NCI-H2227 treated with DMSO at 0.1 percent for 48 hours (cell line): ENCODE measurements at places on chromosomes 13 and 19.

- no peak for DNase-seq
These were observed 254.8 kb downstream of the LHFPL6 start for GRCh38 chr13:39347926-39348901.

DNA sequence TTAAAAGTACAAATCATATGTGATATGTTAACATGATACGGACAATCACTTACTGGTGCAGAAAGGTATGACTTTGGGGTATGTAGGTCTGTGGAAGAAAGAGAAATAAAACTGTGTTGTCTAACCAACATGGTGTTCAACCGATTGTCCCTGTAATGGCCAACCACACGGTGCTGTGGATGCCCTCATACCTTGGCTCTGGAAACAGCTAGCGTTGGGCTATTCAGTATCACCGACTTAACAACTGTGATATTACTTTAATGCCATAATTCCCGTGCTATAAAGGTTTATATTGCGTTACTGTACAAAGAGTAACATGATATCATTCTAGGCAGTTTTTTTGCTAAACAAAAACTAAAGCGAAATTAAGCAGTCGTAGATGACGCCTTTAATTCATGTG is 448.3 kb downstream of the EFNB2 start:
- no peak for DNase-seq

DNA sequence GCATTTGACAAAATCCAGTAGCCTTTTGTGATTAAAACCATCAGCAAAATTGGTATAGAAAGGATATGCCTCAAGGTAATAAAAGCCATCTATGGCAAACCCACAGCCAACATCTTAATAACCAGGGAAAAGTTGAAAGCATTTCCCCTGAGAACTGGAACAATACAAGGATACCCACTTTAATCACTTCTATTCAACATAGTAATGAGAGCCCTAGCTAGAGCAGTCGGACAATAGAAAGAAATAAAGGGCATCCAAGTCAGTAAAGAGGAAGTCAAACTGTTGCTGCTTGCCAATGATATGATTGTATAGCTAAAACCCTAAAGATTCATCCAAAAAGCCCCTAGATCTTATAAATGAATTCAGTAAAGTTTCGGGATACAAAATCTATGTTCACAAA is 1510.3 kb downstream of the PCDH9 start:
- no peak for DNase-seq

- DNase-seq: no peak
These were observed 14.6 kb upstream of the SIN3B start for GRCh38 chr19:16814526-16815100.

DNA sequence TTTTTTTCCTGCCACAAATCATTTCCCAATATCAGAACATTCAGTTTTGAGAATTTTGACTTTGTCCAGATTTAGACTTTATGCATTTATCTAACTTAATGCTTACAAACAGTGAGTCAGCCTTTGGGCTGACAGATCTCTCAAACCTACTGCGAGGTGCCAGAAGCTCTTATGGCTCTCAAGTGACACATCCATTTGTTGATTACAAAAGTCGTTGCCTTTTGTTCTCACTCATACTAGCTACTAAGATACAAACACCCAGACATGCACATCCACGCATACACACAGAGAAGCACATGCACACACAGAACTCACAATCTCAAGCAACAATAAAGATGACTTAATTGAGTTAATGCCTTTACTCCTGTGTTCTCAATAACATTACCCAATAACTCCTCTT is 1147.5 kb downstream of the DIAPH3 start:
- DNase-seq: no peak

GRCh38 chr19:4557971-4558941 is 1.2 kb downstream of the SEMA6B start:
- no peak for DNase-seq

DNA sequence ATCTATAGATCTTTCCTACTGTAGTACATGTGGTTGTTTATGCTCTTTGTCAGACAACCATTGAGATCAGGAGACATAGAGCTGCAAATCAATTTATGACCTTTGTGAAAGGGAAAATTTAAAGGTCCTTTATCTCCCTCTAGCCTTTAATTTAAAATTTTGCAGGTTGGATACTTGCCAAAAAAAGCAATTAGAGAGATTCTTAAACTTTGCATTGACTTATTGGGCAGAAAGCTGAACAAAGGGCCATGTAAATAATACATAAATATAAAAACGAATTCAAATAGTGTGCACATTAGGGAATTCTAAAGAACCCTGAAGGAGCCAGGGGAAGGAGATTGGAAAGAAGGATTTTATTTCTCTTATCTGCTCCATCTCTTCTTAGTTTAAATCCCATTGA is 22.0 kb upstream of the RB1 start:
- DNase-seq: no peak

DNA sequence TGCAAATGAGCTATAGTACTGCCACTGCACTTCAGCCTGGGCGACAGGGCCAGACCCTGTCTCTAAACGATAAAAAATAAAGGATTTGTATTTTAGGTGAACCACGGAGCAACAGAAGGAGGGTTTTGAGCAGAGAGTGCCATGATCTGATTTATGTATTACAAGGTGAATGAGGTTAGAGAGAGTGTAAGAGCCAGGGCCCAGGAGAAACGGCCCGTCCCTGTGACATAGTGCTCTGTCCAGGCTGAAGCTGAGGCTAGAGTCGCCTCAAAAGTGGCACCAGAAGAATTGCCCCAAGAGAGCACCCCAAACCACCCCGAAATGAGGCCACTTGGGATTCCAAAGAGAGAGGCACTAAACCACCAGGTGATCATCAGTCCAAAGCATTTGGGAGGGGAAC is 16.9 kb downstream of the MAG start:
- no peak for DNase-seq

GRCh38 chr19:2424686-2425621 is 2.4 kb downstream of the TIMM13 start:
- no peak for DNase-seq

- DNase-seq: no peak
These were observed 53.1 kb downstream of the FOXO1 start for GRCh38 chr13:40613192-40613818.

DNA sequence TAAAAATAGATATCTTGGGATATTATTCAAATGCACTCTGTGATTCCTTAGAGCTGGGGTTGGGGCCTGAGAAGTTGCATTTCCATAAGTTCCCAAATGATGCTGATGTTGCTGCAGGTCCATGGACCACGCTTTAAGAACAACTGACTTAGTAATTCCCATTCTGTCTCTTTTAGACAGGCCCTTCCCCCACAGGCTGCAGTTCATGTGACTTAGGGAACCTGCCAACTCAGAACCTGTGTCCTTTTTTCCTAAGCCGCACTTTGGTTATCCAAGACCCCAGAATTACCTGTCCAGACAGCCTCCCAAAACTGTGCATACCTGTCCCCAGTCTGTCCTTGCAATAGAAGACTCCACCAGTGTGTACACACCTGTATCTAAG is 1.7 kb upstream of the ITGBL1 start:
- no peak for DNase-seq

DNA sequence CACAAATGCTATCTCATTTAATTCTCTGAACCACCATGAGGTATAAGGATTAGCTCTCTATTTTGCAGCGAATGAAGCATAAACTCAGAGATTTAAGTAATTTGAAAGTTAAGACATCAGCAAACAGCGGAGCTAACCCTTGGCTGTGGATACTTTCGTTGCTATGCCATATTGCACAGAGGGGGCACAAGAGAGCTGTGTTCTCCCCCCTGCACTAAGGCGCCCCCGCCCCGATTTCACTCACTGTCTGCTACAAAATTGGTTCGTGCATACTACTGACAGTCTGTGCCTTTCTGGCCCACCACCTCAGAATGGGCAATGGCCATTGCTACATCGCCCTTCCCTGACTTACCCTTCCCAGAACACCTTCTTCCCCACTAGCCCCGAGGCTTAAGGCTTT is 105.7 kb upstream of the OBI1 start:
- no peak for DNase-seq

GRCh38 chr19:42552086-42553065 is 24.1 kb upstream of the CEACAM1 start:
- no peak for DNase-seq

- DNase-seq: no peak
These were observed 175.4 kb upstream of the RFC3 start for GRCh38 chr13:33642374-33643065.

GRCh38 chr13:99886706-99887105 is 84.9 kb downstream of the ZIC5 start:
- DNase-seq: no peak

GRCh38 chr19:11261971-11262839 is at the start of gene DOCK6:
Gene DOCK6, minus strand, starts transcription at chr19:11262524. Its CDS starts 84 bp downstream, at chr19:11262440.
- no peak for DNase-seq

DNA sequence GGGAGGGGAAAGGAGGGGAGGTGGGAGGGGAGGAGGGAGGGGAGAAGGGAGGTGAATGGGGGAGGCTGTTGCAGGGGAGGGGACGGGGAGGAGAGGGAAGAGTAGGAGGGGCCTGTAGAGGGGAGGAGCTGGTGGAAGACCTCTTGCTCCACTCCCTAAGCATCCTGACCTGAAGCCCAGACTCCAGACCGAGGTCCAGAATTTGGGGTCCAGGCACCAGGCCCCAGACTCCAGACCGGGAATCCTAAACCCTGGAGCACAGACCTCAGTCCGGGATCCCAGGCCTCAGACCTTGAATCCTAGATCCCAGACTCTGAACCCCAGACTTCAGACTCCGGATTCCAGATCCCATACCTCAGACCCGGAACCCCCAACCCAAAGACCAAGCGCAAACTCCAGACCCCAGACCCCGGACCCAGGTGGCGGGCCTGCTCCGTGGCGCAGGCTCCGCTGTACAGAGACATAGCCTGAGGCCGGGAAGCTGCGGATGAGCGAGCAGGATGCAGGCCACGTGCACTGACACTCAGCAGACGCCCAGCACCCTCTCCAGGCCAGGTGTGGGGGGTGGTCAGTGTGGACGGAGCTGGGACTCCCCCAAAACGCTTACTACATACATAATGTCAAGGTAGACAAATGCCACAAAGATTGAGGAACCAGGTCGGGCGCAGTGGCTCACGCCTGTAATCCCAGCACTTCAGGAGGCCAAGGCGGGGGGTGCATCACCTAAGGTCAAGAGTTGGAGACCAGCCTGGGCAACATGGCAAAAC is 710 bp upstream of the BTBD2 start:
- DNase-seq: peak; percentile 14

DNA sequence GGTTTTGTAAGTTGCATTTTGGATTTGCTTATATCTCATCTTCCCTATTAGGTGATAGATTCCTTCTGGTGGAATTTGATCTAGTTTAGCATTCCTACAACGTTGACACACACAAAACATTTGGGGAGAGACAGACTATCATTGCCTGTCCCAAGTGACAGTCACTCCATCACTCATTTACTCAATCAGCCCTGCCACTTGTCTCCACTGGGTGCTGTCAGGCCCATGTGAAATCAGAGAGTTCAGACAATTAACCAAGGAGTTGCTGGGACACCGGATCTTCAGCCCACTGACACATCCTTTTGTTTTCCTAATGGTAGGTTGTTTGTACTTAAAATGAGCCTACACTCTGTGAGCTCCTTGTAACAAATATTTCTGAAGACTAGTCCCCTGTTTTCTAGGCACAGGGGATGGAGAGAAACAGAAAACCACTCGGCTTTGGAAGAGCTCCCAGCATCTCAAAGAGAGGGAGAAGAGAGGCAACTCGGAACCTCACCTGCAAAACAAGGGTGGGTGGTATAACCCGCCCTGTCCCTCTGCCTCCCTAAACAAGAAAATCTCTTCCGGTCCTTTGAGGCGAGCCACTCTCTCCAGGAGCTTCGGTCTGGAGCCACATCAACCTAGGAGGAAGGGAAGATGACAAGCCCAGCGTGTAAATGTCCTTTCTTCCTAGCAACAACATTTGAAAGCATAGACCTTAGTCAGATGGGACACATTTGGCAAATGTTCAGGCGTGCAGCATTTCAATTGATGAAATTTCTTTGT is 440.9 kb upstream of the KLF12 start:
- DNase-seq: no peak

- DNase-seq: no peak
These were observed 47.4 kb upstream of the SERPINE3 start for GRCh38 chr13:51292000-51292565.

- DNase-seq: no peak
These were observed 78.7 kb downstream of the WTIP start for GRCh38 chr19:34560229-34560628.

DNA sequence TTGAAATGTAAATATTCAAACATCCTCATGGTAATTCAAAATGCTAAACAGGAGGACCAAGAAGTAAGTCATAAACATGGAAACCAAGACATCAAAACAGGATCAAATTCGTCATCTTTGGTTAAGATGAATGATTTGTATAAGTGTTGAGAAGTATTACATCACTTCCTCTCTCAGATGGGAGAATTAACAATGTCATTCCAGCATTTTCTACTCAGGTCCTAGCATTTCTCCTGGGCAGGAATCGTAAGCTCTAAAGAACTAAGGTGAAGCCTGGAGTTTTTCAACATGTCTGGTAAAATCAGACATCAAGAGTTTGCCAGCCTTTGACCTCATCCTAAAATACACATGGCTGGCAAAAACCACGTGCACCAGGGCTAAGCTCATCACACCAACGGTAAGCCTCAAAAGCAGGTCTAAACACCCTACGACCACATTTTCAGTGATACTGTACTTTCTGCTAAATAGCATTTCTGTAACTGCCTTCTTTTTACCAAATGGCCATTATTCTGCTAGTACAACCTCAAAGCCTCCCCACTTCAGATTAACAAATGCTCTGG is 24.8 kb downstream of the RANBP3 start:
- DNase-seq: no peak

- no peak for DNase-seq
These were observed 35.7 kb downstream of the RASL11A start for GRCh38 chr13:27306364-27306763.

DNA sequence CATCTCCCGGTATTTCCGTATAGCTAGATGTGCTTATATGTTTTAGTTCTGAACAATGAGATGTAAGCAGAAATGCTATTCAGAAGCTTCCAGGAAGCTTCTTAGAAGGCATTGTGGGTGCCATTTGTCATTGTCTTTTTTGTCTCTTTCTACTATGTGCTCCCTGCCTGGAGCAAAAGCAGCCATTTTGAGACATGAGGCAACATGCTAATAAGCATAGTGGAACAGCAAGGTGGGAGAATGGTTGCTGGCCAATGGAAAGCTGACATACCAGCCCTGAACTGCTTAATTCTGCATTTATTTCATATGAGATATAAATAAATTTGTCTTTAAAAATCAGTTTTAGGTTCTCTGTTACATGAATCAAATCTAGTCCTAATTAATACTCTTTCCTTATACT is 299.7 kb downstream of the LMO7 start:
- no peak for DNase-seq

DNA sequence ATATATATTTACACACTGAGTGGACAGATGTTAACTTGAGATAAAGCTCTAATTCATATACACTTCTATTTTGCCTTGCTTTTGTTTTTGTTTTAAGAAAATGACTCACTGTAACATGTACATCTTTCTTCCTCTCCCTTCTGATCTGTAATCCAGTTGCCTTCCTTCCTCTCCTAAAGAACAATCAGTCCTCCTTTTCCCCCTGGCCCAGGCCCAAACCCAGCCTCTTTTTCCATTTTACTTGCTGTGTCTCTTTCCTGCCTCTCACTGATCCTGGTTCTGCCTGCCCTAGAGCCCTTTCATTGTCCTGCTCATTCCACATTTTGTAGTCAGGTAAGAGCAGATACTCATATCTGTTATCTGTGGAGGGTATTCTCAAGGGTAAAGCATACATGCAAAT is 50.8 kb downstream of the ZAR1L start:
- no peak for DNase-seq
